ENCODE measurements at places on chromosomes 5 and 9.

- no peak for DNase-seq
Measured at GRCh38 chr9:97970165-97970564, 13.0 kb upstream of the ANP32B start.

- no peak for DNase-seq
Measured at GRCh38 chr5:58255970-58256369, 203.9 kb downstream of the PLK2 start.

DNA sequence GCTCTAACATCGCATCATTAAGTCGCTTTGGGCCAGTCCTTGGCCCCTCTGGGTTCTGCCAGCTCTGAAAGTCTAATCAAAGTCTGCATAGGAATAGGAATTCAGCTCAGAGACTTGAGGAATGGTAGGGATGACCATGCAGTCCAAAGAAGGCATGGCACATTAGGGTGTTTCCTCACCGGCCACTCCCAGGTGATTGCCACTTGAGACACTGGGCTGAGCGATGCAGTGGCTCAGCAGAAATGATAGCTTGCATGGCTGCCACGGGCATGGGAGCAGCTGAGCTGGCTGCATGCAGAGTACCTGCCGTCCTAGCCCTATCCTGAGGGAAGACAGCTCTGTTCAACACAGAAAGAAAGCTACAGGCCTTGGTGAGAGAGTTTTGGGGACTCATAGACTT is 28.8 kb downstream of the AFAP1L1 start:
- no peak for DNase-seq

DNA sequence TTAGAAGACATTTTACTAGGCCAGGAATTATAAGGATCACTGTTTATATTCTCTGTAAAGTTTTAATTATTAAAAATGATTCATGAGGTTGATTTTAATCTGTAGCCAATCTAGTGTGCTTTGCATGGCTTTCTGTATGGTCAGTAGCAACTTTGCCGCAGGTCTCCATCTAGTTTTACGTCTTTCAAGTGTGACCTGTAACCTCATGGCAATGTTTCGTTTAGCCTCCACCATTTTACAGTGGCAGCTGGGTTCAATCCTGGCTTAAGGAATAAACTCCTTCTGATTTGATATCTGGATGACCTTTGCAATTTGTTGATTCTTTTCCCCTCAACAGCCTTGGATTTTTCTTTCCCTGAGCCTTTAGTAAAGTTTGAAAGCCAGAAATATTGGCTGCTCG is 434.5 kb upstream of the CDH9 start:
- no peak for DNase-seq

Measured in stimulated activated CD4-positive, alpha-beta T cell treated with anti-CD3 and anti-CD28 coated beads, Interleukin-1b, Interleukin-23, amount 100 ng/mL, for 1 hour (primary cell).